ENCODE measurements at places on chromosomes 3 and 15.

GRCh38 chr3:147656023-147656422, 246.9 kb downstream of the ZIC1 start:
- DNase-seq = no peak

DNA sequence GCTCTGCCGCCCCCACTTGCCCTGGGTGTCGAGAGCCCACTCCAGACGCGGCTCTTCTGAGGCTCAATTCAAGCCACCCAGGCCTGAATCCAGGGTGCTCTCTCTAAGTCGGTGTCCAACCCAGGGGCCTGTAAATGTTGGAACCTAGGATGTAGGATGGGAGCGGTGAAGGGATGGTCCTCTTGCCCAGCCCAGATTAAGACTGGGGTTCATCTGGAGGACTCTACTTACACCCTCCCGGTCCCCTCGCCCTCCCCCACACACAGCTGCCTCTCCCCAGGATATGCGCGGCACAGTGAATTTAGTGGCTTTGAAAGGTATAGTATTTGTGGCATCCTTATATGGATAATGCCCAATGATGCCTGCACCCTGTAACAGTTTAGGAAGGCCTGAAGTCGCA, 822 bp upstream of the FBN1 start:
- no peak for DNase-seq

DNA sequence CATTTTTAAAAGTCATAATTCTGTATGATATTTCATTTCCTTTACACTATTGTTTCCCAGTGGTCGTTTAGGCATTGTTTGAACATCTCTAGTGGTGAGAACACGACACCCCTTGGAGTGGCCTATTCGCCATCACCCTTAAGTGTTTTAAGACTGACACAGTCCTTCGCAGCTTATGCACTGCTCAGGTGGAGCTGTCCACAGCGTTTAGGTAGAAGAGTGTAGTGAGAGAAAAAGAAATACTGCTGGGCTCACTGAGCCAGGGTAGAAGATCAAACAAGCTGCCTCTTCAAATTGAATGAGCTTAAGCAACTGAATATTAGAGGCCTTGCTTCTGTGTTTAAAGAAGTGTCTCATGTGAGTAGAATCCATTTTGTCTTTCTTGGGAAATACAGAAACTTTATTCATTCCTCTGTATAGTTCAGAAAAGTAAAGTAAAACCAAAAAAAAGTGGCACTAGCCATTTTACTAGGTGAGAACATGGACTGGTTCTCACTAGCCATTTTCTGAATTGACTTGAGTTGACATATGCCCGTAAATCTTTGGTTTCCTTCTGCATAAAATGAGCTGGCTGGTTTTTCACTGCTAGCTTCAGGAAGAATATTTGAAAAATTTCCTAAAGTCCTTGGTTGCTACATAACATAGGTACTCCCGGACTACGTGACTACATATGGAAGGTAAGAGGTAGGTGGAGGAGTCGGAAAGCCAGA, 155.9 kb downstream of the P3H2 start:
- no peak for DNase-seq

GRCh38 chr15:40844696-40845030, 815 bp downstream of the SPINT1 start:
- no peak for DNase-seq

- DNase-seq = no peak
Observed at GRCh38 chr3:12456441-12456840, 27.8 kb upstream of the TSEN2 start.

DNA sequence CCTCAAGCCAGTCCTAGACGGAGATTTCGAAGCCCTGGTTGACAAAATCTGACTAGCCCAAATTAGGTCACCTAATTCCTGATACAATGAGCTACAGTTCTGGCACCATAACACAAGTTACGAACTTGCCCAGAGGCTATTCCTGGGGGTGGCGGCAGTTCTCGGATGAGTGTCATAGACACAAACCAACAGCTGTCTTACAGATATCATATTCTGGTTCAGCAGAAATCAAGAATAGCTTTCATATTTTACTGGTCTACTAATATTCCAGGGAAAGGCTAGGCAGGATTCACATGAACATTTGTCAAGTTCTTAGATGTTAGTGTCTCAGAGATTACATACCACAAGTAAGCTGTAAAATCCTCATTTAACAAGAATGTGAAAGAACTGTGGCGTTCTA, 8.8 kb downstream of the ANAPC13 start:
- DNase-seq = no peak

- DNase-seq = no peak
Observed at GRCh38 chr3:14991151-14991742, 43.9 kb downstream of the NR2C2 start.

DNA sequence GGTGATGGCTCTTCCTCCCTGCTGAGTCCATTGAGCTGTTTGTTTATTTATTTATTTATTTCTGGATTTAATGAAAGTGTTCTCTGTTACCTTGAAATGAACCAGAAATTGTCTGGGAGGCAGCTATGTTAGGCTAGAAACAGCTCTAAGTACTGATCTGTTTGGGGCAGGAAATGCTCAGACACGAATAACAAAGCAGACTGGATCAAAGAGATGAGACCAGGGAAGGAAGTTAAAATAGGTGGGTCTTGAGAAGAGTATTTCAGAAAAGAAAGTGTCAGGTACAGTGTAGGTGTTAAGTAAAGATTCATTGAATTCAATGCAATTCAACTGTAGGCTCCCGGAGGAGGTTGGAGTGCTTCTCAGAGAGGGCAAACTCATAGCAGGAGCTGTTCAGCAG, 173.3 kb downstream of the IL20RB start:
- DNase-seq = no peak

GRCh38 chr3:112253301-112253971, 40.6 kb downstream of the SLC9C1 start:
- no peak for DNase-seq

GRCh38 chr3:125310623-125311081, 64.5 kb downstream of the ZNF148 start:
- no peak for DNase-seq

DNA sequence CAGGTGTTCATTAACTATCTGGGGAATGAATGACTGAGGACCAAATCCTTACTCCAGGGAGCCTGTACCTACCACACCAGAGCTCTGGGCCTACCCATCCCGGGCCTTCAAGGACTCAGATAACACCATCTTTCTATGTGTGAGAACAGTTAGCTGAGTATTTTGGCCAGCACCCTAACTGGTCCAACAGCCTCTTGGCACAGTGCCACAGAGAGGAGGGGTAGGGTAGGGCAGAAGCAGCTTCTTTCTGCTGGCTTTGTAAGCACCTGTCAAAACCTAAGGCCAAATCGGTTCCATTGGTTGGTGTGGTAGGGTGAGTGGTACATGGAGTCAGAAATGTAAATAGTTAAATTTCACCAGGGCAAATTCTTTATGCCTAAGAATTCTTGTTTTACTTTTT, 26.7 kb downstream of the ISL2 start:
- DNase-seq = no peak

- no peak for DNase-seq
Observed at GRCh38 chr3:44016818-44017217, 224.9 kb upstream of the TOPAZ1 start.

- DNase-seq = no peak
Observed at GRCh38 chr15:37586976-37587375, 347.5 kb upstream of the TMCO5A start.

GRCh38 chr3:68239542-68239941, 585.1 kb upstream of the SUCLG2 start:
- DNase-seq = no peak

DNA sequence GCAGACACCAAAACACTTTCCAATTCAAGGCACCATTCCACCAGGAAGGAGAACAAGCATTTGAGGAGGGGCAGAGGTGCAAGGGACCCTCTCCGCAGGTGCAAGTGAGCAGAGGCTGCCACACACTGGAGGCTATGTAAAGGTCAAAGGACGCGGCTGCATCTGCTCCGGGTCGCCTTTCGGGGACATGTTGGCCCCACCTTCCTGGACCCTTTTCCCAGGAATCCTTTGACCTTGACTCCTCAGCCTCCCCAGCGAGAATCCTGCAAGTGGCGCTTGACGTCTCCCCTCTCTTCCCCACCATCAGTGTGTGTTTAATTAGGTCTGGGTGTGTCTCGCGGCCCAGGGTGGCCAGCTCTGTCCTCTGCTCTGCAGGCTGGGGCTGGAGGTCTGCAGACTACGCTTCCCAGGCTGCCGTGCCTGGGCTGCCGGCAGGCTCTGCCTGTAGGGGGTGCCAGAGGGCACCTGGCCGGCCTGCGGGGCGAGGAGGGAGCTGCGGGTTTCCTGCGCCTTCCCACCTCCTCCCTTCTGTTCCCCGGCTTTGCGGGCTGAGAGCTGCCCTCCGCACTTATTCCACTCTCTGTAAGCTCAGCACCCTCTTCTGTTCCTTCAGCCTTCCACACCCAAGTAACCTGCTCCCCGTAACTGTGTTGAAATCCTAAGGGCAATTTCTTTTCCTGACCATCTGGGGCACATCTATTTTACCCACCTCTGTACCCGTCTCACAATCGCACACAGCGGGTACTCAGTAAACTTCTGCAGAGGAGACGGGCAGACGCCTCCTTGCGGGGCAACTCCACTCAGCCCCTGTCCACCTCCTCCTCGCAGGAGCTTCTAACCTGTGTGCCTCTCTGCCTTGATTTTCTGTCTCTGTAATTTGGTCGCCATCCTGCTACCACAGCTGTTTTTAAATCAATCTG, 129.8 kb downstream of the NSMCE3 start:
- no peak for DNase-seq

GRCh38 chr3:176920766-176921160, 276.5 kb downstream of the TBL1XR1 start:
- no peak for DNase-seq

- DNase-seq = no peak
Observed at GRCh38 chr3:8891303-8891702, 72.0 kb downstream of the RAD18 start.

GRCh38 chr3:50230794-50231125, 5.2 kb upstream of the GNAI2 start:
- no peak for DNase-seq

GRCh38 chr3:165404357-165405027, 208.3 kb upstream of the SLITRK3 start:
- no peak for DNase-seq

- DNase-seq = no peak
Observed at GRCh38 chr3:125470671-125471070, 49.3 kb downstream of the SNX4 start.

GRCh38 chr15:78671626-78672211, 30.7 kb upstream of the CHRNB4 start:
- no peak for DNase-seq

- DNase-seq = no peak
Observed at GRCh38 chr15:75063889-75064288, 40.5 kb downstream of the PPCDC start.

DNA sequence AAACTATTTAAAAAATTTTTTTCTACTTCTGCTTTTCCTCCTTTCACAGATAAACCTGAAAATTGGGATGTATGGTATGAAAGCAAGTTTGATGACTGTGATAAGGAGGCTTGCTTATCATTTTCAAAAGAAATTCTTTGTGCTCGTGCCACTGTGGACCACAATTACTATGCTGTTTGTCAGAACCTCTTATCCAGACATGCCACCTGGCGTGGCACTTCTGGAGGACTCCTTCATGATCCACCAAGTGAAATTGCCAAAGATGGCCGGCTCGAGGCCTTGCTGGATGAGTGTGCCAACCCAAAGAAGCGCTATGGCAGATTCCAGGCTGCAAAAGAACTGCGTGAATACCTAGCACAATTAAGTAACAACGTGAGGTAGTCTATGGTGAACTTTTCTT, 17.8 kb downstream of the DIPK2A start:
- DNase-seq = no peak

GRCh38 chr15:39406485-39406884, 174.4 kb upstream of the THBS1 start:
- DNase-seq = no peak

- no peak for DNase-seq
Observed at GRCh38 chr15:87118435-87118834, 1038.8 kb downstream of the AGBL1 start.

DNA sequence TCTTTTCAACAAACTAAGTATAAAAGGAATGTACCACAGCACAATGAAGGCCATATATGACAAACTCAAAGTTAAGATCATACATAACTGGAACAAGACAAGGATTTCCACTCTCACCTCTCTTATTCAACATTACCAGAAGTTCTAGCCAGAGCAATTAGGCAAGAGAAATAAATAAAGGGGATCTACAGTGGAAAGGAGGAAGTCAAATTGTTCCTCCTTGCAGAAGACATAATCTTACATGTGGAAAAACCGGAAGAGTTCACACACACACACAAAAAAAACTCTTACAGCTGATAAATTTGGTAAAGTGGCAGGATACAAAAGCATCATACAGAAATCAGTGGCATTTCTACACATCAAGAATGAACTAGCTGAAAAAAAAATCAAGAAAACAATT, 277.9 kb downstream of the MCTP2 start:
- DNase-seq = no peak

GRCh38 chr15:93025625-93025982, 63.4 kb downstream of the RGMA start:
- DNase-seq = no peak

DNA sequence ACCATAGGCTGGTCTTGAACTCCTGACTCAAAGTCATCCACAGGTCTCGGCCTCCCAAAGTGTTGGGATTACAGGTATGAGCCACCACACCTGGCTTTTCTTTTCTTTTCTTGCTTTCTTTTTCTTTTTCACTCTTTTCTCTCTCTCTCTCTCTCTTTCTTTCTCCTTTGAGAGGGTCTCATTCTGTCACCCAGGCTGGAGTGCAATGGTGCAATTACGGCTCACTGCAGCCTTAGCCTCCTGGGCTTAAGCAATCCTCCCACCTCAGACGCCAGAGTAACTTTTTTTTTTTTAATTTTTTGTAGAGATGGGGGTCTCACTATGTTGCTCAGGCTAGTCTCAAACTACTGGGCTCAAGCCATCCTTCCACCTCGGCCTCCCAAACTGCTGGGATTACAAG, 133.1 kb upstream of the UBE2E1 start:
- no peak for DNase-seq

GRCh38 chr3:72679540-72680198, 168.6 kb downstream of the SHQ1 start:
- DNase-seq = peak; percentile 49

- no peak for DNase-seq
Observed at GRCh38 chr3:128123156-128123537, 465 bp downstream of the RUVBL1 start.
